ENCODE measurements at places on chromosomes 16 and 17.

DNA sequence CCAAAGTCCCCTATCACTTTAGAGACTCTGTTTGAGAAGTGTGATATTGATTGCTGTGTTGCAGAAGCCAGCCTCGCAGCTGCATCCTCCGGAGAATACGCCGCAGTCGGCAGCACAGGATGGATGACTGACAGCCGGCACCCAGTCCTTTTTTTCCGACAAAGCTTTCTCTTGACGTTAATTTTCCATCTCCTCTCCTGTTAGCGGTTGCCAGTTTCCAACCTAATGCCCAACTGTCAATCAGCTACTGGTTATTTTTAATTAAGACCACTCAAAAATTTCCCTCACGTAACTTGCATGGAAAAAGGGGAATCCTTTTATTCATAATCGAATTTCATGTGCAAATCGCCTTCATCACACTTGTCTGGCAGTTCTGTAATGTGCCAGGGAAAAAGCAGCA lies 953.9 kb downstream of the CDH11 start:
- no peak for DNase-seq

- no peak for DNase-seq
These were observed 35.4 kb upstream of the CNTNAP4 start for GRCh38 chr16:76241755-76242154.

GRCh38 chr17:49031965-49032928 lies 35.1 kb downstream of the IGF2BP1 start:
- peak; percentile 89 for DNase-seq

DNA sequence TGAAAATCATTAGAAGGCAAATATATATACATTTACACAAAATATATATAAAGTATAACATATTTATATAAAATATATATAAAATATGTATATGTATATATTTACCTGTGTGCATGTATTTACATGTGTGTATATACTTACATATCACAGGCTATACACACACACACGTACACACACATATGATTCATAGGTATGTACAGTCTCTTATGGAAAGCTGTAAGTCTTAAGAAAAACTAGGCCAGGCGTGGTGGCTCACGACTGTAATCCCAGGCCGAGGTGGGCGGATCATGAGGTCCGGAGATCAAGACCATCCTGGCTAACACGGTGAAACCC lies 14.7 kb downstream of the TOM1L2 start:
- DNase-seq, result no peak

GRCh38 chr16:47925811-47926460 lies 229.9 kb downstream of the ABCC12 start:
- DNase-seq, result peak; percentile 14

DNA sequence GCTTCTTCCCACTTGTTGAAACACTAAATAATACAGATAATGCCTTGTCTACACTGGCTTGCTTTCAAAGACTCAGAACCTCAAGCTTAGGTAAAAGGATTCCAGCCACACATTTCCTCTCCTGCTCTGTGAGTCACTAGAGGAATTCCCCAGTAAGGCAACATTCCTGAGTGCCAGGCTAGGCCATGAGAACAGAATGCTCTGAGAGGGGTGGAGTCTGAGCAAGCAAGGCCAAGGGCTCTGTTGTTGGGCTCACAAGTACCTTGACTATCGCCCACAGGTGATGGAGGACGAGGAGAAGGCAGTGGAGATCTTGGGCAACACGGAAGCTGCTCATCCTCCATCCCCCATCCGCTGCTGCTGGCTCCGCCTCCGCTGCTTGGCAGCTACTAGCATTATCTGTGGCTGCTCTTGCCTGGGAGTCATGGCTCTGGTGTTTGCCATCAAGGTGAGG lies 6.7 kb upstream of the PHKG2 start:
- DNase-seq, result peak; percentile 95

DNA sequence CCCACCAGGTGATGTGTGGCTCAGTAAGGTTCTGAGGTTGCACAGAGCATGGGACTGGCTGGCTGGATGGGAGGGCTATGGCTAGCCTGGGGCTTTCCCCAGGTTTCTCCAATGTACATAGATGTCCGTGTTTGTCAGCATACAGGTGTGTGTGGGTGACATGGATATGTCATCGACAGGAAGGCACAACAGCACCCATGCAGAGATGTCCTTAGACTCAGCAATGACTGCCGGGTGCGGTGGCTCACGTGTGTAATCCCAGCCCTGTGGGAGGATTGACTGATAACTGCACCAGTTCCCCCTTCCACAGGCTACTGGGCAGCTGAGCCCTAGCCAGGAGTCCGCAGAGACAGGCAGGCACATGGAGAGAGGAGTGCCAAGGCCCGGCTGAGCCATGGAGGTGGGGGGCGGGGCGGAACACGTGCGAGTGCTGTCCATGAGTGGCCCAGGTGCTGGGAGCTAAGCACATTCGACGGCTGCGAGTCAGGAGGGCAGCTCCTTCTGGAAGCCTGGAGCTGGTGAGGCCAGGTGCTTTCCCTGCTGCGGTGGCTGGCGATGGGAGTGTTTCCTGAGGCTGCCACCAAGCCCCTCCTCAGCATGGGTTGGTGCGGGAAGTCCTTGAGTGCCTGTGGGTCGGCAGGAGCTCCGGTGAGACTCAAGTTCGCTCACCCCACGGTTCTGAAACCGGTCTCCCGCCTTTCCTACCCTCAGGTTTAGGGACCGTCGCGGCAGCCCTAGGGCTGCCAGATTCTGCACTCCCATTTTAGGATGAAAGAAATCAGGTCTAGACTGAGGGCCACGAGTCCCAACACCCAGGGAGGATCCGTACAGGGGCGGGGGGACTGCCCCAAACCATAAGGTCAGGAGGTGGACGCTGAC lies 858 bp upstream of the ASPSCR1 start:
- DNase-seq, result peak; percentile 39

GRCh38 chr16:89448656-89449055 lies 41.7 kb downstream of the ANKRD11 start:
- no peak for DNase-seq

GRCh38 chr17:12415031-12415430 lies 250.7 kb upstream of the MYOCD start:
- DNase-seq, result peak; percentile 29

- DNase-seq, result peak; percentile 26
These were observed 91.2 kb upstream of the CIBAR2 start for GRCh38 chr16:85203462-85203813.

DNA sequence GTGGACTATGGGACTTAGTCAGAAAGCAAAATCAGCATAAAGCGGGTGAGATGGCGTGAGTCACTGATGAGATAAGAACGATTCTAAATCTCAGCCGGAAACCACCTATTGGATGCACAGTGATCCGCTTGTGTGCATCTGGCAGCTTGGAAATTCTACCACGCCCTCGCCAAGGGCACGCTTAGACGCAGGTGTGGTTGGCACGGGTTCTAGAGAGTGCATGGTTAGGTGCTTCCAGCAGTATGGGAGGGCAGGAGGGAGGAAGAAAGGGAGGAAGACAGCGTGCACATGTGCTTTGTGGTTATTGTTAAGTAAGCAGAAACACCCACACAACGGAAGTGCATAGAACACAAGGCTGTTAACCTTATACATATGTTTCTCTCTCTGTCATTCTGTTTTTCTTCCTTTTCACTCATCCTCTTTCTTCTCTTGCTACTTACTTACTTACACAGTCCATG lies 374.0 kb upstream of the ASIC2 start:
- no peak for DNase-seq

DNA sequence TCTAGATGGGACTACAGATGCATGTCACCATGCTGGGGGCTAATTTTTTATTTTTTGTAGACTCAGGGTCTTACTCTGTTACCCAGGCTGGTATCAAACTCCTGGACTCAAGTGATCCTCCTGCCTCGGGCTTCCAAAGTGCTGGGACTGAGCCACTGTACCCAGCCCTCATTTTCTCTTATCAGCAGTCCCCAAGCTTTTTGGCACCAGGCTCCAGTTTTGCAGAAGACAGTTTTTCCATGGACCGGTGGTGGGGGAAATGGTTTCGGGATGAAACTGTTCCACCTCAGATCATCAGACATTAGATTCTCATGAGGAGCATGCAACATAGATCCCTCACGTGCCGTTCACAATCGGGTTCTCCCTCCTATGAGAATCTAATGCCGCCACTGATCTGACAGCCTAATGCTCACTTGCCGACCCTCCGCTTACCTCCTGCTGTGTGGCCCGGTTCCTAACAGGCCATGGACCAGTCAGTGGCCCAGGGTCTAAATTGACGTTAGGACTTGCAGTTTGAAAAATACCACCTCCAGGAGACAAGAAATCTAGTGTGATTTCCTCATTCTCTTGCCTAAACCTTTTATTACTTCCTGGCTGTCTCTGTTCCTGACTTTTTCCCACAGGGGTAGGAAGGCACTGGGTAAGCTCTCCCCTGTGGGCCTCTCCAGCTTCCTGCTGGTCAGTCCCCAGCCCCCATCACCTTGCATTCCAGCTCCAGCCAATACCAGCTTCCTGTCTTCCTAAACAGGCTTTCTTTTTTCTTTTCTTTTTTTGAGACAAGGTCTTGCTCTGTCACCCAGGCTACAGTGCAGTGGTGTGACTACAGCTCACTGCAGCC lies 9.3 kb upstream of the CNP start:
- DNase-seq, result no peak

GRCh38 chr16:54540525-54541180 lies 254.1 kb upstream of the IRX3 start:
- DNase-seq, result no peak

GRCh38 chr17:71935341-71935740 lies 185.5 kb upstream of the SOX9 start:
- DNase-seq, result no peak

DNA sequence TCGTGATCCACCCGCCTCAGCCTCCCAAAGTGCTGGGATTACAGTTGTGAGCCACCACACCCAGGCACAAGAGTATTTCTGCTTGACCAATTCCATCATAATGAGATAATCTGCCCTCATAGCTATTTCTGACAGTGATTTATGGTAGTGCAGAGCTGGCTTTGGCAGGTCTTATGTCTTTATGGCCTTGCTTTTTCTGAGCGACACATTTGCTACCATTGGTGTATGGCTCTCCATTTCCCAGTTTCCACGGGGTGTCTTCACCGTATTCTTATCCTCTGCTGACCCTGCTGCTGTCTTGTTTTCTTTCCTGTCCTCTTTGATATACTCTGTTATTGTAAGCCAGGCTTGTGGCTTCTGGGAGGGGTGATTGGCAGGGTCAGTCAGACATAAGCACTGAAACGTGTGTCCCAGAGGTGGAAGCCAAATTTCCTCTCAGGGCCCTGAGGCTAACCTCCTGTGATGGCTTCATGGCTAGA lies 161.1 kb upstream of the TBX2 start:
- DNase-seq, result peak; percentile 21

DNA sequence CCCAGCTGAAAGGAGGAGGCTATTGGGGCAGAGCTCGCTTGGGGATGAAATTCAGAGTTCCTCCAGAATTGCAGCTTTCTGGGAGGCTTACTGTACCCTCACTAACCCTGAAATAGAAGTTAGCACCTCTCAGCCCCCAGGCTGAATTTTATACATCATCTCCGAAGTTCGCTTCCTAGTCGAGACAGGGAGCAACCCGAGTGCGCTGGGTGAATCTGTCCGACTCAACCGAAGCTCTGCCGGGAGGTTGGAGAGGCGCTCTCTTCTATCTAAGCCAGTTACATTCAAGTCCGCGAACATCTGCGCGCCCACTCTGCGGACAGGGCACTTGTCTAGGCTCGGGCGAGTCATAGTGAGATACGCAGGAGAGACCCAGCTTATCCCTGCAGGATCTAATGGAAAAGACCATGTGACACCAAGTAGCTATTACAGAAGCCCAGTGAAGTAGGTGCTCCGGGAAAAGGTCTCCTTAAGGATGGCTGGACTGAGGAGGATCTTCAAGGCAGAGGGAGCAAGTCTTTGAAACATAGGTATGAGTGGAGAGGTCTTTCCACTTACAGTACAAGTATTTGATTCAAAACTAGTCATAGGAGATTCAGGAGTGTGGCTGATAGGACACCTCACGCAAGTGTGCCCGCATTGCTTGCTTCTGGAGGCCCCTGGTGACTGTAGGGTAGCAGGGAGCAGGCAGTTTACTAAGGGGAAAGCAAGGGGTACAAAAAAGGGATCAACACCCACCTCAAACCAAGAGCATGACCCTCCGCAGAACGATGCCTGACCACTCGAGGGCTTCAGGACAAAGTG lies 646 bp upstream of the HES7 start:
- DNase-seq, result no peak

DNA sequence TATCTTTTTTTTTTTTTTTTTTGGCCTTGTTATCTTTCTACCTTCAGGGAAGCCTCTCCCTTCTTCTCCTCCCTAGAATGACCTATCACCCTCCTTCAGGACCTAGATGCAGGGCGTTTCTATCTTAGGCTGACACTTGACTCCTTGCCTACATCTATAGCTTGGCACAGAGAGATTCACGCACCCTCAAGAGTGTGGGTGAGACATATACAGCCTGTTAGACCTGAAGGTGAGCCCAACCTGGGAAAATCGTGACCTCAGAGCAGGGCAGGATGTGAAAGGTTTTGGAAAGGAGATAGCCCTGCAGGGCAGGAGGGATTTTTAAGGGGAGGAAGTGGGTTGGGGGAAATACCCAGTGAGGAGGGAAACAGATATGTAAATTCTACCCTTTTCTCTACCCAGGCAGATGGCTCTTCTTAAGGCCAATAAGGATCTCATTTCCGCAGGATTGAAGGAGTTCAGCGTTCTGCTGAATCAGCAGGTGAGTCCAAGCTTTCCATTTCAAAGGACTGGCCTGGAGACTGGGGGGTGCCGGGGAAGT lies at the start of gene AHSP:
Gene AHSP, plus strand, starts transcription at position 167 of the 541 bp plus-strand sequence. Its CDS starts 240 bp downstream, at position 407.
- DNase-seq, result no peak

- peak; percentile 71 for DNase-seq
These were observed 10.3 kb upstream of the ZFHX3 start for GRCh38 chr16:73058221-73058615.

DNA sequence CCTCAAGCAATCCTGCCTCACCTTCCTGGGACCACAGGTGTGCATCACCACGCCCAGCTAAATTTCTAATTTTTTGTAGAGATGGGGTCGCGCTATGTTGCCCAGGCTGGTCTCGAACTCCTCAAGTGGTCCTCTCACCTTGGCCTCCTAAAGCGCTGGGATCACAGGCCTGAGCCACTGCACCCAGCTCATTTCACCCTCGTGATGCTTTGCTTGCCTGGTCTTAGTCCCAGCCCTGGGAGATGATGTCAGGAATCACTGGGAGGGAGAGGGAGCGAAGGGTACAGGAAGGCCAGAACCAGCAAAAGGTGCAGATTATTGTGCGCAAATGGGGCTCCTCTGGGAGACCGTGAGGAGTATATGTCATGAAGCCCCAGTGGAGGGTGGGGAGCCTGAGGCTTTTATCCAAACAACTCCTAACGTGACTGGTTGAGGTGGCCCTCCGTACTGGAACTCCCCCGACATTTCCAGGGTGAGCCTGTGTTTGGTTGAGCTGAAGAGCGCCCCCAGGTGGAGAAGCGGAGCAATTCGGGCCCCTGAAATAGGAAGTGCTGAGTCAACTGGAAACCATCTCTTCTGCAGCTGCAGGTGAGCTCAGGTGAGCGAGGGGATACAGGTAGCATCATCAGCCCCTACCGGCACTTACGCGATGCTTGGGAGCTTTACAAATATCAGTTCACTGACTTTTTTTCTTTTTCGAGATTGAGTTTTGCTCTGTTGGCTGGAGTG lies 41.2 kb upstream of the HAPSTR1 start:
- DNase-seq, result no peak

DNA sequence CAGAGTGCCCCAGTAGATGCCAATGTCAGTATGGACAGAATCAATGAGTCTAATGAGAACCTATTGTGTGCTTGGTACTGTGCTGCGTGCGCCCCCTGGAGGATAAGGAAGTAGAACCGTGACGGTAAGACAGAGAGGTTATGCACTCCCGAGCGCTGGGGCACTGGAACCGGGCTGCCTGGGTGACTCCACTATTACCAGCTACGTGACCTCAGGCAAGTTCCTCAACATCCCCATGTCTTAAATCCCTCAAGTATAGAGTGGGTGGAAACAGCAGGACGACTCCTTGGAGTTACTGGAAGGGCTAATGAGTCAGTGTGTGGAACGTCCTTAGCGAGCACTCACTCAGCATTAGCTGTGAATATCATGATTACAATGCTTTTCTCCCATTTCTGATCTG lies 16.2 kb downstream of the CHST4 start:
- DNase-seq, result peak; percentile 10

All from astrocyte of the hippocampus (primary cell).